ENCODE measurements at places on chromosomes 1 and 21.
A peak's percentile ranks its signal among the peaks of the same experiment; 100 is the strongest.

DNA sequence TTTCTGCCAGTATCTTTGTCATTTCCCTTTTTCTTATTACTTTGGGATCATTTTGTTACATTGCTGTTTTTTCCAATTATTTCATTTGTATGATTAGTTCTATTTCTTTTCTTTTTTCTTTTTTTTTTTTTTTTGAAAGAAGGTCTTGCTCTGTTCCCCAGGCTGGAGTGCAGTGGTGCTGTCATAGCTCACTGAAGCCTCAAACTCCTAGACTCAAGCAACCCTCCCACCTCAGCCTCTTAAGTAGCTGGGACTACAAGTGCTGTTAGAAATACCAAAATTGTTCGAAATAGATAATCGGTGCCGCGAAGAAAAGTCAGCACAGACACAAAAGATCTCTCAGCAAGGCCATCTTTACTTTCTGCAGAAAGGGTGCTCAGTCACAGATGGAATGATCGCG lies 26.6 kb upstream of the COL6A1 start:
- no peak for DNase-seq

DNA sequence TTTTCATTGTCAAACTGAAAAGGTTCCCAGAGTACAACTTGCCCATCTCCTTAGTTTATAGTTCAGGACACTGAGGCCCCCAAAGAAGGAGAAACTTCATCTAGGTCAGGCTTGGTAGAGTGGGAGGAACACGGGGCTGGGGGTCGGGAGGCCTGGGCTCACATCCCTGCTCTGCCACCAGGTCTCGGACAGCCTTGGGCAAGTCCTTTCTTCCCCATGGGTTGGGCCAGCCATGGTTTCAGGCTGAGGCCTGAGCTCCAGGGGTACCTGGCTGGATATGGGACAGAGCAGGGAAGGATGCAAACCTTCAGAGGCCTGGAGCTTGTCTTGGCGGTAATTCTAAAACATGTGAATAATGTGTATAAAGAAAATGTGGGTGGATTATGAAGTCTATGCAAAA lies 17.0 kb downstream of the FOXO6 start:
- no peak for DNase-seq

DNA sequence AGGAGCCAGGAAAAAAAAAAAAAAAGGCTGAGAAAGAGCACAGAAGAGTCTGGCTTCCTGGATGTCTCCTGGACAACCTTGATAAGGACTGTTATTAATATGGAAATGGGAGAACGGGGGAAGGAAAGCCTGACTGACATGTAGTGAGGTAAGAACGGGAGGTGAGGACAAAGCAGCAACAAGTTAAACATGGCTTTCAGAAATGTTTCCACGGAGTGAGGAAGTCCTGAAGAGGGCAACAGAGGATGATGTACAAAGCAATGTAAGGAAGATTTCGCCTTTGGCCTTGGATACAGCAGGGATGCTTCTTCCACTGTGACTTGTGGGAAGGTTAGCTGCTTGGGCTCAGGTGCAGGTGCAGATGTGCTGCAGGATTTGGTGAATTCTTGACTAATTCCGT lies 11.9 kb upstream of the NIBAN1 start:
- DNase-seq = no peak

GRCh38 chr1:117368116-117369108 lies 1.2 kb downstream of the MAN1A2 start:
- no peak for DNase-seq

DNA sequence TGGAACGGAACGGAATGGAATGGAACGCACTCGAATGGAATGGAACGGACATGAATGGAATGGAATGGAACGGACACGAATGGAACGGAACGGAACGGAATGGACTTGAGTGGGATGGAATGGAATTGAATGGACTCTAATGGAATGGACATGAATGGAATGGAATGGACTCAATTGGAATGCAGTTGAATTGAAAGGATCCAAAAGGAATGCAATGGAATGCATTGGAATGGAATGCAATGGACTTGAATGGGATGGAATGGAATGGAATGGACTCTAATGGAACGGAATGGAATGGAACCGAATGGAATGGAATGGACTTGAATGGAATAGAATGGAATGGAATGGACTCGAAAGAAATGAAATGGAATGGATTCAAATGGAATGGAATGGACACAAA lies 102.4 kb upstream of the OR4F16 start:
- no peak for DNase-seq

DNA sequence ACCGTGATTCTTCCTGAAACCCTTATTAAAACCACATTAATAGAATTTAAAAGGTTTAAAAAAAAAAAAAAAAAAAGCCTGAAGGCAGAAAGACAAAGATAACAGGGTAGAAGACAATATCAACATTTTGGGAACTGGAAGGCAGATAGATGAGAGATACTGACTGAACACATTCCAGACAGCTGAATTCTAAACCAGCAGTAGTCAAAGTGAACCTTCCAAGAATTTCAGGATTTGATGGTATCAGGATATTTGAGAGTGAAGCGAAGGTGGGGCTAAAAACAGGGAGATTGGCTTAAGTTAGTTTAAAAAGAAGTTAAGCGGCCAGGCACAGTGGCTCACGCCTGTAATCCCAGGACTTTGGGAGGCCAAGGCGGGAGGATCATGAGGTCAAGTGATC lies 5.3 kb upstream of the CXADR start:
- DNase-seq = no peak

DNA sequence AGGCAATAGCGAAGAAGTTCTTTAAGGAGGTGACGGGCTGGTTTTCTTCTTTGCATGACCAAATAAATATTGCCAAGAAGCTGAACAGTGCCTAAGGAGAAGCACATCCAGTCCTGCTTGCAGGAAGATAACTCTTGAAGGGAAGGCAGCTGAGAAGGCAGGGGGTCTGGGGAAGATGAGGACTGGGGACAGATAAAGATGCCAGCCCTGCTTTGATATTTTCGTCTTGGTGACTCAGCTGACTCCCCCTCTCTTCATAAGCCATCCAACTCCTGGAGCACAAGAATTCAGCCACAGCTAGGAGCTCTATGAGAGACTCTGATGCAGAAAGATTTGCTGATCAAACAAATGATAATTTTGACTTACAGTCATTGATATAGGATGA lies 3.4 kb downstream of the CFAP45 start:
- DNase-seq = no peak

DNA sequence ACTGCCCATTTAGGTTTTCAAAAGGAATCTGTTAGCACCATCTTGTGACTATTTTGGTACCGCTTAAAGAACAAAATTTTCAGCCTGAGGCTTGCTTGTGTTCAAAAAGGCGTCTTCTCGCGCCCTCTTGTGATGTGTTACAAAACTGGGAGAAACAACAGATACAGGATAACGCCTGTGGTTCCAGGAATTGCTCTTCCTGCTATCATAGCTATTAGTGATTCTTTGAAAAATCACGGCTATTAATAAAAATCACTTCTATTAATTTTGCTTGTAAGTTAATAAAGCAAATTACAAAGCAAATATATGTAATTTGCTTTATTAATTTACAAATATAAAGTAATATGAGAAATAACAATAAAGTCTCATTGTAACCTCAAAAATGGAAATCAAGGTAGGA lies 82.2 kb upstream of the ABCD3 start:
- DNase-seq = peak; percentile 89

DNA sequence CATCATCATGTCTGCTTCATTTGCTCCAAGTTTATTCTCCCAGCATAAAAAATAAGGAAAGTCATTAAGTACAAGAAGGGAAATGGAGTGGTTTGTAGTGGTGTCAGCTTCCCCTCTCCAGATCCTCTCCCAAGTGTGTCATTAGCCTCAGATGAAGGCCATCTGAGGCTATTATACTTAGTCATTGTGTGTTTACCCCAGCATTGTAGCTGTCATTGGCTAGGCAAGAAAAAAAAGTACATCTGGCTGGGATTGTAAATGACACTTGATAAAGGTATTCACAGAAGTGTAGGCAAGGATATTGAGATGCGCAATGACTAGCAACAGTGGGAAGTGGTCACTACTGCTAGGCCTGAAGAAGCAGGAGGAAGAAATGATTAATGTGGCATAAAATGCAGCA lies 316.9 kb upstream of the SGIP1 start:
- DNase-seq = no peak

DNA sequence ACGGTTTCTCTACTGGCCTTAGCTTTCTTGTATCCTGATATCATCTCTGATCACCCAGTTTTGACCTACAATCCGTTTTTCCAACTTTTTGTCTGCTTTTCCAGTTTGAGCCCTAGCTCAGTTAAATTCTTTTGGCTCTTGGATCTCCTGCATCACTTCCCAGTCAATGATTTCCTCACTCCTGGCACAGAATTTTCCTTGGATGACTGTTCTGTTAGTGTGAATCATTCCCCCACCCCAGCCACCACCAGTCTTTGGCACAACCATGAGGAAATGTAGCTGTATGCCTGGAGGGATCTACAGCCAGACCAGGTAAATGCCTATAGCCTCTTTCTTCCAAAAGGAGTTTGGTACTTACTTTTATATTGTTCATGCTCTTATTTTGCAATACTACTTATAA lies 187.2 kb upstream of the PTGFR start:
- peak; percentile 74 for DNase-seq

DNA sequence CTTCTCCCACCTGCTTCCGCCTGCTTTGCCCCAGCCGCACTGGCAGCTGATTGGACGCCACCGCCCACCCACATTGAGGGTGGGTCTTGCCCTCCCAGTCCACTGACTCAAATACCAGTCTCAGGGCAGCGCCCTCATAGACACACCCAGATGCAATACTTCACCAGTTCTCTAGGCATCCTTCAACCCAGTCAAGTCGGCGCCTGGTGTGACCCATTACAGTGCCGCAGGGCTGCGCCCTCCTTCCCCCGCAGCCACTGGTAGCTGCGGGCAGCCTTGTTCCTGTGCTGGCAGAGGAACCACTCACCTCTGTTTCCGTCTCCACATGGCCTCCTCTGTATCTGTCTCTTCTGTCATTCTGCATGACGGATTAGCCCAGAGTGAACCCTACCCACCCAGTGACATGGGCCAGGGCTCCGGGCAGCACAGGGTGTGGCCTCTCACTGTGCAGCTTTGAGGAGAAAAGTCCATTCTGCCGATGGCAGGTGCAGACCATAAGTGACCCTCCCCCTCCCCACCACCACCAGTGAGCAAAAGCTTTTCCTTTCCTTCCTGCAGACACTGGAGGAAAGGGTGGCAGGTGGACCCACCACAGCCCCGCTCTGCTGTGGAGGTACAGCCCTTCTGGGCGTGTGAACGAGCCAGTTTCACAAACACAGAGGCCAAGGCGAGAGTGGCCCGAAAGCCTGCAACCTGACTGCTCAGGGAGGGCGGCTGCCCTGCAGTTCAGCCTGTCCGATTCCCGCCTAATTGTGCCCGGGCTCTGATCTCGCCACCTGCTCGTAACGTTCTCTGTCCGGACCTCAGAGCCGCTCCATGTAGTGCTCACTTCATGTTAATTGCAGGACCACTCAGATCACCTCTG lies 57.1 kb downstream of the FAAP20 start:
- no peak for DNase-seq

DNA sequence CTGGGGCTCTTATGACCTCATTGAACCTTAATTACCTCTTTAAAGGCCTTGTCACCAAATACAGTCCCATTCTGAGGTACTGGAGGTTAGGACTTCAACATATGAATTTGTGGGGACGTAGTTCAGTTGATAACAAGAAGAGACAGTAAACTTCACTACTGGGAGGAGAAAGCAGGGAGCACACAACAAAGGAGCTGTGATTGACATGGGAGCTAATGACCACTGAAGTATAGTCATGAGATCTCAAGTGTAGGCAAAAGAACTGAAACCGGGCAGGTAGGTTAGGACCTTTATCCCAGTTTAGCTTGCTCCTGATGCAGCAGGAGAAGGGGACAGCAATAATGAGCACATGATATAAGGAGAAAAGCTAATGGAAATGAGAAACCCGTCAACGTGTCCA lies 11.8 kb upstream of the MAB21L3 start:
- DNase-seq = no peak

- DNase-seq = no peak
Observed at GRCh38 chr1:6771441-6771769, 13.8 kb upstream of the CAMTA1 start.

GRCh38 chr1:16979475-16980327 lies 719 bp downstream of the MFAP2 start:
- DNase-seq = no peak

DNA sequence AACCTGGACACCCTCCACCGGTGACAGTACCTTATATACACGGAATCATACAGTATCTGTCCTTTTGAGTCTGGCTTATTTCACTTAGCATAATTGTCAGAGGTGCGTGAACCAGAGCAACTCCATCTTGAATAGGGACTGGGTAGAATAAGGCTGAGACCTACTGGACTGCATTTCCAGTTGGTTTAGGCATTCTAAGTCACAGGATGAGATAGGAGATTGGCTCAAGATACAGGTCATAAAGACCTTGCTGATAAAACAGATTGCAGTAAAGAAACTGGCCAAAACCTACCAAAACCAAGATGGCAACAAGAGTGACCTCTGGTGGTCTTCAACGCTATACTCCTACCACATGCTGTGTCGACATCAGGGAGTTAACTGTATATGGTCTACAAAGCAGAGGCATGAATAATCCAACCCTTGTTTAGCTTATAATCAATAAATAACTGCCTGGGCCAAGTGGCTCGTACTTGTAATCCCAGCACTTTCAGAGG lies 1.4 kb upstream of the FDPS start:
- DNase-seq = no peak

DNA sequence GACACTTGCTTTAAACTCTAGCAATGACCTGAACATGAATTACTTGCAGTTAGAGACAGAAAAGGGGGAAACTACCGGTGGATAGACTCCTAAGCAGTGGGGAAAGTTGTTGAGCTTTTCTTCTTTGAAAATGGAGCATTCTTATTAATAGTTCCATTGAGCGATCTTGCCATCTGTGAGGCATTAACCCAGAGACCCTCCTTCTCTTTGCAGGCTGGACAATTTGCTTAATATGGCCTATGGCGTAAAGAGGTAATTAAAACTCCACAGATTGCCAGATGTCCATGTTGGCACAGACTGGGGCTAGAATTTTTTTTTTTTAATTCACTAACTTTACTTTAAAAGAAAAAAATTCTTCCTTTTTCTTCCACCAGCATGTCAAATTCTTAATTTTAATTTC lies 88.5 kb downstream of the ELAVL4 start:
- DNase-seq = no peak

DNA sequence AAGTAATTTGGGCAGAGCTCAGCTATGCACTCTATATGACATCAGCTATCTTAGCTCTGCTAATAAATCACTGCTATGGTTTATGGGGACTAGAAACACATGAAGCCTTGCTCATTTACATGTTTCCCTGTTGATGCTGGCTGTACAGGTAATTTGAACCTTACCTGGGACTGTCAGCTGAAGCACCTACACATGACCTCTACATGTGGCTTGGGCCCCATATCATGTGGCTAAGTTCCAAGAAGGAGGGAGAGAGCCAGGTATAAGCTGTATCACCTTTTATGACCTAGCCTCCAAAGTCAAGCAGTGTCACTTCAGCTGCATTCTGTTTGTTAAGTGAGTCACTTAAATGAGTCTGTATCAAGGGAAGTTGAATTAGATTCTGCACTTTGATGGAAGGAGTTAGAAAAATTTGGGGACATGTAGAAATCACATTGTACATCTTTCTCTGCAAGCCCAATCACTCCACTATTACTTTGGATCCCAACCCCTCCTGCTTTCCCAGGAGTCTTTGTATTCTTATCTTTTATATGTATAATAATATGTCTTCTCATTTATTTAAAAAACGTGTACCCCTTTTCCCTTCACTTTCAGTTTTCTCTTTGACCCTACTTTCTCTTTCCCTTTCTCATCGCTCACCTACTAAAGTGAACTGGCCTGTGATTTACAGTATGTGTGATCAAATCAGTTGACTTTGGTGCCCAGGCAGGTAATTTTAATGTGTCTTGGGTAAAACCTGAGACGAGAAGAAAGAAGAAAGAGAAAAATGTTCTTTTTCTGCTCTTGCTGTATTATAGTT lies 53.4 kb upstream of the PRKACB start:
- no peak for DNase-seq

All from ascending aorta (tissue), 2 donors.